ENCODE measurements at places on chromosomes 12 and 14.
A peak's percentile ranks its signal among the peaks of the same experiment; 100 is the strongest.

DNA sequence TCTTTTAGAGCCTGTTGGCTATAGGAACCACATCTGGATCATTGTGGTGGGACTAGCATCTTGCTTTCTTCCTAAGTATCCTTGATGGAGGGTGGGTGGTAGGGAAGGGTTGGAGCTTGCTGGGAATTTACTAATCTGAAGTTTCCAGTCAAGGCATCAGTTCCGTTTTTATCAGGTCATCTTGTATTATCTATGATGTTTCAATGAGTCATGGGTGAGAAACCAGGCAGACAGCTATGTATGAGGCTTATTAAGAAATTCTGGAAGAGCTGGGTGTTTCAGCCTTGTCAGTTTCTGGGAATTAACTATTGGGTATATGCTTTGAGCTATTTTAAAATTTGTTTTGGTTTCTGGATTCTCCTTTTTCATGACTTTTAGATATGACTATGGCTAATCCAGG, 11.3 kb downstream of the TSFM start:
- DNase-seq, result no peak

- peak; percentile 59 for DNase-seq
These were observed 4.1 kb upstream of the DYNC1H1 start for GRCh38 chr14:101960225-101960624.

- DNase-seq, result no peak
These were observed 1316.9 kb upstream of the SEL1L start for GRCh38 chr14:82850576-82850975.

DNA sequence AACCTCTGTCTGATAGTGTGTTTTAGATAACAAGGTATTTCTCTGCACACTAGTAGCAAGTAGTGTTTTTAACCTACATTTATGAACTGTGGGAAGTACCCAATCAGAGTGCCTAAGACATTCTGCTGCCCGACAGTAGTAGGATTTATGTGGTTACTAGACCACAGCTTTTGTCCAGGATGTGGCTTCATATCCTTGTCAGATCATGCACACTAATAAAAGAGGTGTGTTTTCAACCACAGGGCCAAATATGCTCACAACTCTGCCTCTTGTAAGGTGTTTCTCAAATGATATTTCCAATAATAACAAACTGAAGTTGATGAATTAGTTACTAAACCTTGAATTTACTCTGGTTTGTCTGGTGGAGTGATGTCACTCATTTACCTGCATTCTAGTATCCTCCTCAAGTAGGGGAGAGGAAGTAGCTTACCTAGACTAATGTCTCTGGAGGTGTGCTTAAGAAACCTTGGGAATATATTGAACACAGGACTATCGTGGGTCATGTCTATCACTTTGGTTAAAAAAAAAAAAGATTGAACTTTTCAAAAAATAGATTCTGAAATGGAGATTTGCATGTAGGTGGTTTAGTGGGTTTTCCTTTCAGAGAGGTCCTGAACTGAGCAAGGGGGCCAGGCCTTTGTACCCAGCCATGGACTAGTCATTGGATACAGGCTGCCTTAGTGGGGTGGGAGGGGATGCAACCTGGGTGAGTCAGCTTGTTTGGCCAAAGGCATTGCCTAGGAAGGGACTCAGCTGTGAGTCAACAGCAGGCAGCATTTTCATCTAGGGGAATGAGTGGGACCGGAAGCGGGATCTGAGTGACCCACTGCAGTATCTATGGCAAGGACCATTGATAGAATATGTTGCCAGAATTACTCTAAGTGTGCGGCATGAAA, 14.1 kb downstream of the FBXW8 start:
- DNase-seq, result peak; percentile 45

GRCh38 chr12:54997929-54998522, 13.5 kb upstream of the TESPA1 start:
- DNase-seq, result peak; percentile 67

DNA sequence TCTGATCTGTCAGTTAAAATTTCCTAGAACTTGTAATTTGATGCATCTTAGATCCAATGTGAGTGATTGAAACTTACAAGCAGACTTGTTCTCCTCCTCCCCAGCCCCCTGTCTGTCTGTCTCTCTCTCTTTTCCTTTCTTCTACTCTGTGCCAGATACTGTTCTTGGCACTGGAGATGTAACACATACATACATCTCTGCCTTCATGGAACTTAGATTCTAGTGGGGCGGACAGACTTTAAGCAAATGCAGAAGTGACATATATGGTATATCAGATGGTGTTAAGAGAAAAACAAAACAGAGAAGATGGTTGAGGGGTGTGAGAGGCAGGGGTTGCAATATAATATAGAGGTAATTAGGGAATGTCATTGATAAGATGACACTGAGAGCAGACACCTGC, 6.6 kb downstream of the CHST11 start:
- DNase-seq, result no peak

DNA sequence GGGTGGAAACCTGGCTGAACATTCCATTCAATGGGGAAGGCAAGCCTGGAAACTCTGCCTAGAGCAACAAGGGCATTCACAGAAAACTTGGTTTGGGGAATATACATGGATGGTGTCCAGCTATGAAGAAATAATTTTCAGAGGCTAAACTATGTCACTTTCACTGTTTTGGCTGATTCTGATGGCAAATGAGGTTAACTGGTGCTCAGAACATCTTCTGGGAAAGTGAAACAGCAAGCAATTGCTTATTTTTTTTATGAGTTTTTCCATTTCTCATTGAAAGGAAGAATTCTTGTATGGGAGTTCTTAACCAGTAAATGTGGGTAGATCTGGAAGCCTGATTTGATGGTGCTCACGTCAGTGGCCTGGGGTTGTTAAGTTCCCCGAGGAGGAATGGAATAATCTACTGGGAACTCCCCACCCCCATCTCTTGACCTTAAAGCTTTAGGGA, 132.8 kb upstream of the BTG1 start:
- no peak for DNase-seq

GRCh38 chr12:29427964-29428363, 47.0 kb upstream of the ERGIC2 start:
- DNase-seq, result no peak

DNA sequence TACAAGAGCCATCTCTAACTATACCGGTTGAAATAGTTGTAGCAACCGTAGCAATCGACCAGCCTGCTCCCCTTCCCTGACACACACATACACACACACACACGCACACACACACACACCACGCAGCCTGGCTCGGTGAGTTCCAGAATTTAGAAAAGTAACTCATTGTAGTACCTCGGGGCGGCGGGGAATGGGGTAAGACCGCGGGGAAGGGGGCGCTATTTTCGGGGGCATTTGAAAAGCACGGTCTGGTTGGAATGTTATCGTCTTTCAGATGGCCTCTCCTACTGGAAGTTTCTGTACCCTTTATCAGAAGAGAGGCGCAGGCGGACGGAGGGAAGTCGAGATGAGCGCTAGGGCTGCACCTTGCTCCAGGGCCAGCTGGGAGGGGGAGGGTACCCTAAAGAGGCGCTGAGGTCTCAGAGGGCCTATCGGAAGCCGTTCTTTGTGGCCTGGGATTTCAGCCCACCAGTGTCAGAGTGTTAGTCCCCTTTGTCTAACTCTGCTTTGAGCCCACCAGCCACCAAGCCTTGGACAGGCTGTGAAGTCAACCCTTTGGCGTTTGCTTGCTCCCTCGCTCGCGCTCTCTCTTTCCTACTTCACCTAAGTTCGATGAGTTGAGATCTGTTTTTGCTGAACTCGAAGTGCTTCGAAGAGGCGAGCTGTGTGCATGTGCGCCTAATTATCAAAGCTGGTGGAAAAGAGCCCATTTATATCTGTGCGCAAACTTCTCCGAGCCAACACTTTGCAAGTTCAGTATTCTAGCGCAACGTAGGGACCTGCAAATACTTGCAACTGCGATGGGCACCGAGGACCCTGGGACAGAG, 837 bp downstream of the COL2A1 start:
- peak; percentile 49 for DNase-seq

Measured in H9 (cell line).